ENCODE measurements at places on chromosomes 1 and 21.

- DNase-seq: no peak
Measured at GRCh38 chr1:181640956-181641355, 157.6 kb downstream of the CACNA1E start.

- no peak for DNase-seq
Measured at GRCh38 chr1:94654459-94654858, 112.9 kb upstream of the F3 start.

DNA sequence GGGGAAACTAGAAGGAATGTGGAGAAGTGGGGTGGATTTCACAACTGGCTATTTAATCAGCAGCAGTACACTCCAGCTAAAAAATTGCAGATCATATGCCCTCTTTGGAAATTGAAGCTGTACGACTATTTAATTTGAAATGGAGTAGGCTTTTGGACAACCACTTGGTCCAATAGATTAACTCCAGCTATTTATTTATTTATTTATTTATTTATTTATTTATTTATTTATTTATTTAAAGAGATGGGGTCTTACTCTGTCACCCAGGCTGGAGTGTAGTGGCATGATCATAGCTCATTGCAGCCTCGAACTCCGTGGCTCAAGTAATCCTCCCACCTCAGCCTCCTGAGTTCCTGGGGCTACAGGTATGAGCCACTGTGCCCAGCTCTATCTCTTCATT lies 312.3 kb downstream of the KCNH1 start:
- DNase-seq: no peak

GRCh38 chr1:43776043-43776761 lies 68.9 kb downstream of the ST3GAL3 start:
- DNase-seq: no peak

- DNase-seq: no peak
Measured at GRCh38 chr1:180954005-180954800, 41.5 kb downstream of the KIAA1614 start.

Data from progenitor cell of endocrine pancreas (in vitro differentiated cells).